ENCODE measurements at places on chromosomes 16 and 17. TPM values are rescaled to one million over a fixed set of nuclear protein-coding genes. Genes with fewer than 3 reads are reported as not detected.
A peak's percentile ranks its signal among the peaks of the same experiment; 100 is the strongest.

Gene CSH2
- total RNA-seq: not detected

Gene CCL16
- not detected for total RNA-seq

Gene WSCD1
- total RNA-seq: 11.1 TPM

- peaks cover 12% of the 10 kb centered on the region for H3K4me1 ChIP-seq
- no peak for DNase-seq
- no peak overlapping the region for H3K27ac ChIP-seq
Measured at GRCh38 chr17:32910769-32911168, 17.2 kb upstream of the TMEM98 start.

GRCh38 chr17:62652251-62653001, 25.0 kb downstream of the MRC2 start:
- H3K4me1 ChIP-seq: peaks cover 13% of the 10 kb centered on the region
- H3K27ac ChIP-seq: peak overlapping the region; percentile 19
- no peak for DNase-seq
- H3K27me3 ChIP-seq: peaks cover 16% of the 10 kb centered on the region
- no peaks in the 10 kb centered on the region for H3K36me3 ChIP-seq
- H3K4me3 ChIP-seq: peak overlapping the region; percentile 74

Gene CDRT15L2
- not detected for total RNA-seq

DNA sequence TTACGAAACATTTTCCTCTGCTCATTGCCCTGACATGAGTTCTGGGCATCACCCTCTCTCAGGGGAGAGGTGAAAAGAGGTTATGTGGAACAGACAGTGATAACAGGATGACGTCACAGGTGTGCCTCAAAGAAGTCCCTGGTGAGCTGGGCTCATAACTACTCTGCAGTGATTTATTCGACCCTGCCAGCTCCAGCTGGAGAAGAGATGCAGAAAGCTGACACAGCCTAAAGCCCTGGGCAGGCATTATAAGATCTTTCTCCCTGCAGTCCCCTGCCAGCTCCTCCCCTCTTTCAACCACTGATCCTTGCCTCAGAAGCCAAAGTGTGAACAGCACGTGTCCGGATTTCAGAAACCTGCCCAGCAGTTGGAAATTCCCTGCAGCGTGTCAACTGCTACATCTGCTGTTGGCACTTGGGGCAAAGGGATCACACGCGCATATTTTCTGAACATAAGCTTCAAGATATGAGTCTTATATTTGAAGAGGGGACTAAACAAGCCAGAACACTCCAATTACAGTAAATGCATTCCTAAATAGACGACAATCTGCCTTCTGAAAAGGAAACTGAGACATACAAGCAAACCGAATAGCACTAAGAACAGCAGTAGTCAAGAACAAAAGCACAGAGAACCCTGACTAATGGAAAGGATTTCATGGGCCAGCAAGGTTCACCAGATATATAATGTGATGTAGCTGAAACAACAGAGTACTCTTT, 80.5 kb downstream of the SMG6 start:
- peaks cover 15% of the 10 kb centered on the region for H3K36me3 ChIP-seq
- H3K27me3 ChIP-seq: no peaks in the 10 kb centered on the region
- DNase-seq: no peak
- H3K27ac ChIP-seq: no peak overlapping the region
- no peak overlapping the region for H3K4me3 ChIP-seq

GRCh38 chr17:63549289-63549945, 860 bp upstream of the DCAF7 start:
- DNase-seq: no peak
- peaks cover 13% of the 10 kb centered on the region for H3K4me1 ChIP-seq
- no peaks in the 10 kb centered on the region for H3K36me3 ChIP-seq
- H3K4me3 ChIP-seq: peak overlapping the region; percentile 98

Gene GP2
- 17.8 TPM for total RNA-seq

DNA sequence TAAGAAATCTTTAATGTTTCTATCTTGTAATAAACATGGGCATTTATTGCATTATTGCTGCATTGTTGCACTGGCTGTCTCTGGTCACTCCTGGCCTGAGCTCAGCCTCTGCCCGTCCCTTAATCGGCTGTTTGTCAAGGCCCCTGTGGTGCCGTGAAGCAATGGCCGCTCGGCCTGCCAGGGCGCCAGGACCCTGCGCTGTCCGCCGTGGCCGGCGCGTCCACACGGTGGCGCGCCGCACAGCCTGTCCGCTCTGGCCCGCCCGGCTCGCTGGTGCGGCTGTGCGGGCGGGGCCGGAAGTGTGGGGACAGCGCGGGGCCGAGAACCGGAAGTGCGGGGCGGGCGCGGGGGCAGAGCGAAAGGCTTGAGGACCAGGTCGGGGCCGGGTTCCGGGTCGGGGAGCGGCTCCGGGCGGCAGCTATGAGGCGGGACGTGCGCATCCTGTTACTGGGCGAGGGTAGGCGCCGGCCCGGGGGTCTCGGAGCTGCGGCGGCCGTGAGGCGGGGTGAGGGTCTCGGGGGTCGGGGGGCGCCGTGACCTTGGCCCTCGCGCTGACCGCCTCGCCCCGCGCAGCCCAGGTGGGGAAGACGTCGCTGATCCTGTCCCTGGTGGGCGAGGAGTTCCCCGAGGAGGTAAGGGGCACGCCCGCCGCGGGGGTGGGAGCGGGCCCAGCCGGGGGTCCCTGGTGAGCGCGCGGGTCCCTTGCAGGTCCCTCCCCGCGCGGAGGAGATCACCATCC, at the start of gene RHOT2:
Gene RHOT2, plus strand, starts transcription at position 353 of the 739 bp plus-strand sequence. Its CDS starts 68 bp downstream, at position 421.
- H3K27me3 ChIP-seq: no peaks in the 10 kb centered on the region
- H3K4me1 ChIP-seq: peaks cover 2% of the 10 kb centered on the region
- peak; percentile 89 for DNase-seq
- peak within 1 kb of the TSS; percentile 76 for H3K4me3 ChIP-seq
- H3K27ac ChIP-seq: peak within 1 kb of the TSS; percentile 89

Gene MGAT5B
- total RNA-seq: 2.8 TPM

DNA sequence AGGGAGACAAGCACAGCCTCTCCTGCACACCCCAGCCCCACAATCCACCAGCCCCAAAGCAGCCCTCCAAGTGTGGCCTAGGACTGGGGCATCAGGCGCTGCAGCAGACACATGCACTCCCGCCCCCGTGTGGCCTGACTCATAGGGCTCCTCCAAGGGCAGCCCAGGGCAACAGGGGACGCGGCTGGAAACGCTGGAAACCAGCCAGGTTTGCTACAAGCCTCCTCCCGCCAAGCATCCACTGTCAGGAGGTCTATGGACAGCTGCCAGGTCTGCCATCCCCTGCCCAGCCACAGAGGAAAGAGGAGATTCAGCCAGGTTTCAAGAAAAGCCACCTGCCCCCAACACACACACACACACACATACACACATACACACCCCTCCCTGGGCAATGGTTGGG, 25.8 kb downstream of the SRCIN1 start:
- no peak overlapping the region for H3K27ac ChIP-seq
- peaks cover 77% of the 10 kb centered on the region for H3K27me3 ChIP-seq
- H3K4me3 ChIP-seq: no peak overlapping the region
- no peaks in the 10 kb centered on the region for H3K36me3 ChIP-seq

DNA sequence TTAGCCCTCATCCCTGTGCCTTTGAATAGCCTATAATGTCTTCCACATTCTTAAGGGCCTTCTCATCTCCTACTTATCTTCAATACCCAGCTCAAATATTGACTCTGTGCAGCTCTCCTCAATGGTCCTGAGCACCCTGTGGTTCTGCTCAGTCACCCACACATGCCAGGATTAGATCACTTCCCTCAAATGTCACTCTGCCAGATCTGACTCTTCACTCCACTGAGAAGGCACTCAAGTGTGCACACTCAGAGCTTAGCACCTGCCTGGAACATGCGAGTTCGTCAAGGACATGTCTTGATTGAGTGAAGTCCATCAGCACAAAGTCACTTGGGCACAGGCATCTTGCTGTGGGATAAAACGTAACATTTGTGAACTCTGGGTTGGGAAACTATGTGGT, 404.8 kb downstream of the CDH13 start:
- peaks cover 3% of the 10 kb centered on the region for H3K27me3 ChIP-seq
- H3K36me3 ChIP-seq: no peaks in the 10 kb centered on the region
- no peaks in the 10 kb centered on the region for H3K4me1 ChIP-seq
- no peak overlapping the region for H3K27ac ChIP-seq

Gene CYLD
- 18.7 TPM for total RNA-seq

DNA sequence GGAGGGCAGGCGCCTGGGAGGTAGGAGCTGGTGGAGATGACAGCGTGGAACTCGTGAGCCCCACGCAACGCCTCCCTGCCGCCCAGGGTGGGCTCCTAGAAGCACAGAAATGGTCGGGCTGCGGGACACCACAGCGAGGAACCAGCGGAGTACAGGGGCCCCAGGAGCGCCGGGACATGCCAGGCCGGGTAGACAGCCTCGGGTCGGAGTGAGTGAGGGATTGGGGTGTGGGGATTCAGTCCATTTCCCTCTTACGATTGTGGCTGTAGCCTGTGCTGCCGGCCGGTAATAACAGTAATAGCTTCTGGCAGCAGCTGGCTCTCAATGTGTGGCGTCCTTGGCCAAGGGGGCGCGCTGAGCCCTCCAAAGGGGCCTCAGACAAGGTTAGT, 12.2 kb upstream of the CES3 start:
- peaks cover 13% of the 10 kb centered on the region for H3K27me3 ChIP-seq
- DNase-seq: no peak
- H3K4me3 ChIP-seq: no peak overlapping the region
- H3K4me1 ChIP-seq: peaks cover 2% of the 10 kb centered on the region

DNA sequence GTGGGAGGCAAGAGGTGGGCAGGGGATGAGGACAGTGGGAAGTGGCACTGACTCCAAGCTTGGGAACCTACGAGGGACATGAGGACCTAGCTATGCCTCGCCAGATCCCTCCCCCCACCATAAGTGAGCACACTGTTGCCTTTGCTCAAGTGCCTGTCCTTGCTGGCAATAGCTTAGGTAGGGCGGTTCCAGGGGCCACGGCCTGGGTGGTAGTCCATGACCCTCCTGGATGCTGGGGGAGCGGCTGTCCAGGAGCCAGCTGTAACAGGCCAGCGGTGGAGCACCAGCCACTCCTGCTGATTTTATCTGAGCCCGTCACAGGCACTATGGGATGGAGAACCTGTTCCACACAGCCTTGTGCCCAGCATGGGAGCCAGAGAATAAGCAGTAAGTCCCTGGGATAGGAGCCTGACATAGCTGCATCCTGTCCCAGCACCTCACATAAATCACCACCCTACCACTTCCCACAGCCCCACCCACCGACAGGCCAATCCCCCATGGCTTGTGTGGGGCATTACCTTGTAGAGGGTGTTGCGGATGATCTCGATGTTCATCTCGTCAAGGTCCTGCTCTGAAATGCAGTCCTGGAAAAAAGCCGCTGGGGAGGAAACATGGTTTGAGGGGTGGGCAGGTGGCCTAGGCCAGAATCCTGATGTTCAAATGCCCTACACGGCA, 11.8 kb downstream of the HSD11B2 start:
- no peaks in the 10 kb centered on the region for H3K27me3 ChIP-seq
- no peak overlapping the region for H3K4me3 ChIP-seq
- no peaks in the 10 kb centered on the region for H3K4me1 ChIP-seq
- H3K27ac ChIP-seq: no peak overlapping the region
- peaks cover 1% of the 10 kb centered on the region for H3K36me3 ChIP-seq

GRCh38 chr17:51344532-51344931, 84.2 kb downstream of the UTP18 start:
- H3K27me3 ChIP-seq: peaks cover 6% of the 10 kb centered on the region
- no peak for DNase-seq
- no peak overlapping the region for H3K4me3 ChIP-seq
- H3K27ac ChIP-seq: no peak overlapping the region
- peaks cover 30% of the 10 kb centered on the region for H3K4me1 ChIP-seq

DNA sequence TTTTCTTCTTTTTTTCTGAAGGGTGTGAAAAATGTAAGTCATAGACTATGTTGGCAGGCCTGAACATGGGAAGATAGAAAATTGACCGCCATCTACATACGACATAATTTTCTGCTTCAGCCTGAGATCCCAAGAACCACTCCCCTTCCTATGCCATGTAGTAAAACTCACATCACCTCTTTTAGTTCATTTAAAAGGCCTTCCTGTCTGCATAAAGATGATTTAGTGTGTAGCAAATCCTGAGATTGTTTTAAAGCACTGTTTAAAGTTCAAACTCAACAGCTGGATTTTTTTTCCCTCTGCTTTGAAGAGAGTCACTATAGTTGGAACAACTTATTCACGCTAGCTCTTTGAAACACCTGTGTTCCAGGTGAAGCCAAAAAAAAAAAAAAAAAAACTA, 101.5 kb downstream of the NLK start:
- no peaks in the 10 kb centered on the region for H3K27me3 ChIP-seq
- peaks cover 18% of the 10 kb centered on the region for H3K4me1 ChIP-seq
- peaks cover 3% of the 10 kb centered on the region for H3K36me3 ChIP-seq
- H3K27ac ChIP-seq: no peak overlapping the region
- no peak overlapping the region for H3K4me3 ChIP-seq

Gene PYY
- total RNA-seq: 1.1 TPM

All from progenitor cell of endocrine pancreas (in vitro differentiated cells).